Ammon's horn (tissue), 1 donor: ENCODE measurements at places on chromosomes 16 and 17.

DNA sequence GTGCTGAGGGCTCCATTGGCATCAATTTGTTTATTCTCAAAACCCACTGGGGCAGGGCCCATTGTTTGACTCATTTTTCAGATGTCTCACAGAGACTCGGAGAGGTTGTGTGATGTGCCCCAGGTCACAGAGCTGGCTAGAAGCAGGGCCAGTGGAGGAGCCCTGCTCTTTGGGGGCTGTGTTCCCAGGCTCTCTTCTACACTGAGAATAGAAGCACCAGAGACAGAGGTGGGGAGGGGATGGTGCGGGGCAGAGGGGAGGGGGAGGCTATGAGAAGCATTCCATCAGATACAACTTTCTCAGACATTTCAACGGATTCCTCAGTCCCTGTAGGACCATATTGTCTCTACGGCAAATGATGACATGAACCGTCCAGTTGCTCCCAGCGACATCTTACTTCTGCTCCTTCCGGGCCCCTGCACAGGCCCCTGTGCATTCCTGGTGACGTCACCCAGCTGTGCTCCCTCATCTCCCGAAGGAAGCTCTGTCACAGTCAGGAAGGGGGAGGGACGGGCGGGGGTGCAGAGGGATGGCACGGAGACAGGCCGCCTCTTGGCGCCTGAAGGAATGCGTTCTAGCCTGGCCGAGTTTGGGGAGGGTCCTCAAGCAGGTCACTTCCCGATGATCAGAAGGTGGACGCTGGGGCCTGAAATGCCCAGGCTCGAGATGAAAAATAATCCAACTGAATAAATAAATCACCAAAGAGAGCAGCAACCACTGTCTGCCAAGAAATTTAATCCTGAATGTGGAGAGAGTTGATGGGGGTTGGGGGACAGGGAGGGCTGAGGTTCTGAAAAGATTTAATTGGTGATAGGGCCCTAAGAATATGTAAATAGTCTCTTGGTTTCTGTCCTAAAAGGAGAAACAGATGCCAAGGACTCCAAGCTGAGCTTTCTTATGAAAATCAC is 114.1 kb downstream of the NOG start:
- no peak for DNase-seq

- DNase-seq, result peak; percentile 67
Observed at GRCh38 chr16:12271006-12271405, 294.5 kb downstream of the SNX29 start.

DNA sequence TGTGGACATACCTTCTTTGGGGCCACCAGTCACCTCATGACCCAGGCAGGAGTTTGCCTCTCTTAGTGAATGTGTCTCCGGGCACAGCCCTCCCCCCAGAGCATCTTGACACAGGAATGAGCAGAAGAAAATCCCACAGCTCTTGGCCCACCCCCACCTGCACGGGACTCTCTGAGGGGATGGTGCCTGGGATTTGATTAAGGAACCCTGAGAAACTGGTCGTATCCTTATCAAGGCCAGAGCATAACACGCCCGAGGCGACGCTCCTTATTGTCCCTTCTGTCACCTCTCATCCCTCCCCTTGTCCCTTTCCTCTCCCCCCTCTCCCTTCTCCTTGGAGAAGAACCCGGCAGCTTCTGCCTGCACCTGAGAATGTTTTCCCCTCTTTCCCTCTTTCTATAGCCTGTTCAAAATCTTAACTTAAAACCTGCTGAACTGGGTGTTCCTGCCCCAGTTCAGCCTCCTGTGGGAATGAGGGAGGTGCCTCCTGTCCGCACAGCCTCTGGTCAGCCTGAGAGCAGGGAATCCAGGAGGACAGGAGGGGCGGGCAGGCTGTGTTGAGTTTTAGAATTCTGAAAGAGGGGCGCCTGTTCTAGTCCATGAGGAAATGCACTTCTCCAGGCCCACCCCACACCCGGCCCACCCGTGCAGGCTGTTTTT is 140.7 kb upstream of the PLCG2 start:
- DNase-seq, result no peak

DNA sequence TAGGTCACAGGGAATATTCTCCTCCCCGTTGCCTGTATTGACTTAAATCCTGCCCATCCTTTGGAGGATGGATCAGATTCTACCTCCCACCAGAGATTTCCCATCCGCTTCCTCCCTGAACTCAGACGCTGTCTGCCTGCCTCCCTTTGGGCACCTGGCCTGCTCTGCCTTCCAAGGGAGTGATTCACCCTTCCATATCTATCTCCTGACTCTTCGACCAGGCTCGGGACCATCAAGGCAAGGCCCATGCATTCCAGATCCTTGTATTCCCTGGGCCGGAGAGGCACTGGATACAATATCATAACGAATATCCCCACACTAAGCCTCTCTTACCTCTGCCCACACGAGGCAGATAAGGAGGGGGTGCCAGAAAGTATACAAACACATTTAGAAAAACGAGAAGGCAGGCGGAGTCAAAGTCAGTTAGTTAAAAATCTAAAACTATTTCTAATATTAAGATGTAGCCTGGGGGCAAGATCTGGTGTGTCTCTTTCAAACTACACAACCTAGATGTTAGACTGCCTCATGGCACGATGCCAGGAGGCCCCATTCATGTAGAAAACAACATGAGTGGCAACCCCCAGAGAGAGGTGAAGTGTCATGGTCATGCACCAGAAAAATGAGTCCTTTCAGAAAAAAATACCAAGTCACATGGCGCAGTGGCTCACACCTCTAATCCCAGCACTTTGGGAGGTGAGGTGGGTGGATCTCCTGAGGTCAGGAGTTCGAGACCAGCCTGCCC is 9.2 kb downstream of the PMP22 start:
- DNase-seq, result no peak

DNA sequence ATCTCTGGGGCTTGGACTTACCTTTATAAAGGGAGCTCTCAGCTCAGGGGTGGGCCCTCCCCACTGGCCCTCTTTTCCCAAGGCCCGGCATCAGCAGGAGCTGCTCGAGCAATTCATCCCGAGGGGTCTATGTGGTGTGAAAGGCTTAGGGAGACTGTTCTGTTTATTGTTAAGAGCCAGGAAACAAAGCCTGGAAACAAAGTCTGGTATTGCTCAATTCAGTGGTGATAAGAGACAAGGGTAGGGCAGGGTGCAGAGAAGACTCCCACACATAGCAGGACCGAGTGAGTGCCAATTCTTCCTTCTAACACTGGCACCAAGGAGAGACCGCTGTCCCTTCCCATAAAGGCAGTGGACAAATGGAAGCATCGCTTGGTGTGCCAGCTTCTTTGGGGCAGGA is 750.7 kb downstream of the KCNJ18 start:
- DNase-seq, result no peak

DNA sequence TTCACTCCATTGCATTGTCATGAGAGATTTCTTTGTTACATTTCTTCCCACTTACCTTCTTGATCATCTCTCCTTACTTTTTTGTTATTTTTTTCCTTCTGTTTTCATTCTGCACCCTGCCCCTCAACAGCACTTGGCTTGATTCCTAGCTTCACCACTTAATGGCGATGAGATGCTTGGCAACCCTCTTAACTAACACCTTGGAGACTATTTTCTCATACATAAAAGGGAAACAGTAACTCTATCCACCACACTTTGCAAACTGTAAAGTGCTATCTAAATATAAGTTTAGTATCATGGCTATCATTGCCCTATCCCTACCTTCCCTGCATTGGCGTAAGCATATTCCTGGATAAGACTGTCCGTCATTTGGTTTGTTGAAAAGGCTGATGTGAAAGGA is 177.3 kb downstream of the SHISA6 start:
- DNase-seq, result no peak

GRCh38 chr17:48024149-48025039 is 13.2 kb downstream of the COPZ2 start:
- DNase-seq, result peak; percentile 54
